Stimulated activated CD4-positive, alpha-beta T cell treated with anti-CD3 and anti-CD28 coated beads, TNF-alpha, amount 100 ng/mL, for 24 hours (primary cell): ENCODE measurements at places on chromosomes 4 and X.

GRCh38 chr4:151979819-151980218, 219.0 kb upstream of the GATB start:
- DNase-seq, result no peak

GRCh38 chr4:138242834-138243156, 646 bp upstream of the SLC7A11 start:
- no peak for DNase-seq

DNA sequence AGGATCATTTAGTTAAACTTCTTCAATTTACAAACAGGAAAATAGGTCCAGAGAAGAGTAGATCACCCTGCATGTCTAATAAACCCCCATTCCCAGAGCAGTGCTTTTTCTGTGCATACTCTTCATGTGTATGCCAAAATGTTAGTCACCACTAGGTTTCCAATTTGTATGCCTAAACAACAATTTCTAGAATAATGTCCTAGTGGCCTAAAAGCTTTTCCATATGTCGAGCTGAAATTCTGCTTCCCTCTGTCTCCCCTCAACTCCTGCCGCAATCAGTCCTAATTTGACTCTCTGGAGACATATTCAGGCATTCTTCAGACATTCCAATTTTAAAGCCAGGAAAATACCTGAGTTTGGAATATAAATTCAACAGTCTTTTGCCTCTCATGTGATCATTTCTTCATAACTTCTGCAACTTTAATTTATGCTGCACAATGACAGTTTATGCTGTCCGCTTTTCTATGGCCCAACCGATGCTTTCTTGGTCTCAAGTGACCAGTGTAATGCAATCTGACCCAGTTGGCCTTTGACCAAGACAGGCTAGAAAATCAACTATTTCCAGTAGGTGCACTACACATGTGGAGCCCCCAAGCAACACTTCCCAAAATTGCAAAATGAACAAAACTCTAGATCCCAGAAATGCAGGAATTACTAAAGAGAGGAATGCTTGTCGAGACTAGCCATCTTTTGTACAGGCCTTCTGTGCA, 122.9 kb upstream of the FMR1 start:
- DNase-seq, result no peak

DNA sequence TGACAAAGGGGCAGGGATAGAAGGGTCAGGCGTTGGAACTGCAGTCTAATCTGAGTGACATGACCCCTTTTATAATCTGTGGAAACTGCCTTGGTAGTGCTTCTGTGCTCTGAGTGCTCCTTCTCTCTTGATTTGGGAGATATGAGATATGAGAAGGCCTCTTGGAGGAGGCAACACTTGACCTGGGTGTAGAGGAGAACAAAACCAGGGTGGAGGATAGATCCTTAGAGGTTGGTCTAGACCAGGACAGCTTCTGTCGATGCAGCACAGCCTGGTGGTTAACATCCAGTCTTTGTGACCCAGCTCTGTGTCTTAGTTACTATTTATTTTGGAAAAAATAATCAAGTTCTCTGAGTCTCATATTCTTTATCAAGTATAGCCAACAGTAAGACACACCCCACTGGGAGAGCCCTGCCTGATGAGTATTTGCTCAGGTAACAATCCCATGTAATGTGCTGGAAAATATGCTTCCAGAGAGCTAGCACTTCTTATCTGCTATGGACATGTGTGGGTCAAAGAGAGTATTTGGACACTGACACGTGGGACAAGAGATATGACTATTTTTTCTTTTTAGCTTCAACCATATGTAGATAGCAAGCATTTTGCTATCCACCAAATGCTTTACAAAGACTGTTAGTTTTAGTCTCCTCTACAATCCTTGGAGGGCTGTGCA, 9.1 kb downstream of the USP51 start:
- no peak for DNase-seq

DNA sequence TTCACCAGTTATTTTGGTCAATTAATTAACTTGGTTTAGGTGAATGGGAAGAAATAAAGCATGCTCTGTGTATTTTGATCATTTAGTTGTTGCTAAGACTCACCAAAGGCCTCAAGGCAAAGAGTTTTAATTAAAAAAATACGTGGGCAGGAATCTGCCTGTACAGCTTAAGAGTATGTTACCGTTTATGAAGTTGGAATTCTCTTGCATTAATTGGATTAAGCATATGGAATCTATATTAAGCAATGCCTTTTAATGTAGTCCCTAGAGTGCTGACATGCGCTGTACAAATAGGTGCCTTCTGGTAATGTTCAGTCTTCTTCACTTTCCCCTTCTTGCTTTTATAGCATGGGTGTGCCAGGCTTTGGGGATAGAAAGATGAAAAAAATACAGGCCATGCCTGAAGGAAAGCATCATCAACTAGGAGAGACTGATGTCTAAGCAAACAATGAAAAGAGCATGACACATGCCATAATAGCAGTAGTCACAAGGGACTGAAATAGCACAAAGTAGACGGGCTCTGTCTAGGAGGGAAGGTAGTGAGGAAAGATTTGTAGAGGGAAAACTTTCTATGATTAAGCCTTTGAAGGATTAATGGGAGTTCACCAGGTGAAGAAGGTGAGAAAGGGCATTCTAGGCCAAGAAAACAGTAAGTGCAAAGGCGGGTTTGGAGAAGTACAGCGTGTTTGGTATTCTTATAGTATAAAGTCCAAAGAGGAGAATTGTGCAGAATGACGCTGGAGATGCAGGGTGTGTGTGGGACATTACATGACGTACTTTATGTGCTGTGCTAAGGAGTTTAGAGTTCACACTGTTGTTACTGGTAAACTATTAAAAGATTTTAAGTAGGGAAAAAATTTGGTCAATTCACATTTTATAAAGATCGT, 226.1 kb upstream of the ANXA3 start:
- DNase-seq, result no peak

- no peak for DNase-seq
Measured at GRCh38 chr4:185742766-185743165, 69.2 kb downstream of the SORBS2 start.

DNA sequence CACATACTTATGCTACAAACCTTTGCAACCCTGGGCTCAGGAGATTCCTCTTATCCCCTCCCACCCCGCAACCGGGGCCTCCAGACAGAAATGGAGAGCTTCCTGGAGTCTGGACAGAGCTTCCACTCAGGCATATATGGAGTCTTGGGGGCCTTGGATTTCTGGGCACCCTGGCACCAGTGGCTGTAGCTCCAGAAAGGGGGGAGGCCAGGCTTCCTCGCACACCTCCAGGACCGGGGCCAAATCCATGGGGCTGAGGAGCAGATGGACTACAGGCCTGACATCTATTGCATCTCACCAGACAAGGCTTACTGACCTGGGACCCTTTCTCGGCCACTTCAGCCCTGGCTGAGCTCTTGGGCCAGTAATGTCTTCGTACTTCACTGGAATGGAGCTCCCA, 143.3 kb downstream of the DKK2 start:
- DNase-seq, result no peak

GRCh38 chrX:57070185-57070984, 51.0 kb downstream of the SPIN2B start:
- no peak for DNase-seq

DNA sequence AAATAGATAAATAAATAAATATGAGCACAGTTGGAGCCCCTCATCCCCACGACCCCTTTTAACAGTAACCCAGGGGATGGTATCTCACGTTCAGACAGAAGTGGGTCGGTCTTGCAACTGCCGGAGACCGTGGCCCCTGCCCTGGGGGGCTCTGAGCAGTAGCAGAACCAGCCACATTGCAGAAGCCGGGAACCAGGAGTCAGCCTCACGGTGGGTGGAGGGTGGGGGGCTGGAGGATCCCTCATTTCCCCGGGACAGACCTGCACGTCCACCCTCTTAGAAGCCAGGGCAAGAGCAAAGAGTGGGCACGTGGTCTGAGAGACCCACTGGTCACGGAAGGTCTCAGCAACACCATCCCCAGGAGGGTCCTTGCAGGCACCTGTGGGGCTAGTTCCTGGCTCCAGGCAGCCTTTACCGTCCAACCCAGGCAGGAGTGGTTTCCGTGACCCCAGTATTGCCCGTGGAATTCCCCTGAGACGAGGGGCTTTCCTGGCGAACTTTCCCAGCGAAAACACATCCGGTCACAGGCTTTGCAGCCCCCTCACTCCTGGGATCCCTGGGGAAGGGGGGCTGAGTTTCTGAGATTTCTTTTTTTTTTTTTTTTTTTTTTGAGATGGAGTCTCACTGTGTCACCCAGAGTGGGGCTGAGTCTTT, 8.8 kb upstream of the IL3RA start:
- no peak for DNase-seq

DNA sequence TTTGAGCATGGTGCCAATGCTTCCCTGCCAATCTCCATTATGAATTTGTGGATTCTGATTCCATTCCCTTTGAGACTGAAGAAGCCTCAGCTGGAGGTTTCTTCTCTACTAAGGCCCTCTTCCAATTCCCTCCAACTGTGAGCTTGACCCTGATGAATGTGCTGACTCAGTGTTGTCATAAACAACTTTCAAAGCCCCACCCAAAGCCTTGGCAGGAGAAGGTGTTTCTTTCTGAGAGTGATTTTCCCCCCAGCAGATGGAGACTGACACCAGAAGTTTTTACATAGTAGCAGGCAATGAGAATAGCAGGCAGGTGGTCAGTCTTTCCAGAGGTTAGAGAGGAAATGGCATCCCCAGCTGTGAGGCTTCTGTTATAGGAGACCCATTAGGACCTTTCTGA, 53.1 kb downstream of the OCRL start:
- DNase-seq, result no peak
